Naive thymus-derived CD4-positive, alpha-beta T cell (primary cell): ENCODE measurements at places on chromosomes 4 and X. TPM values are rescaled to one million over a fixed set of nuclear protein-coding genes. Genes with fewer than 3 reads are reported as not detected.

Gene RBM47
- total RNA-seq, result 1.8 TPM

Gene SSX1
- total RNA-seq, result not detected

Gene NOX1
- not detected for total RNA-seq

Gene REPS2
- 6.2 TPM for total RNA-seq

Gene GABRG1
- total RNA-seq, result not detected

Gene SLC10A3
- 16.6 TPM for total RNA-seq

Gene TMPRSS11D
- total RNA-seq, result not detected

Gene SLC6A14
- not detected for total RNA-seq

Gene FAM9B
- not detected for total RNA-seq

Gene PGAM4
- total RNA-seq, result not detected

Gene GAGE12H
- not detected for total RNA-seq

Gene HSFX2
- total RNA-seq, result not detected

Gene GPR173
- not detected for total RNA-seq

Gene CSAG3
- total RNA-seq, result 8.3 and 10.4 TPM in 2 replicates

Gene ABLIM2
- total RNA-seq, result 4.9 TPM

Gene COL25A1
- total RNA-seq, result 0.59 TPM

Gene LRIT3
- total RNA-seq, result 0.17 TPM

Gene RAI2
- total RNA-seq, result not detected in 2 replicates

Gene CDX4
- total RNA-seq, result not detected

Gene XAGE1A
- not detected for total RNA-seq

Gene ZGRF1
- total RNA-seq, result 25.1 and 29.8 TPM in 2 replicates

Gene ODAPH
- not detected for total RNA-seq

Gene MSX1
- total RNA-seq, result not detected

Gene TLR8
- 0.46 TPM for total RNA-seq

Gene YY2
- total RNA-seq, result 0.66 TPM

Gene DKK2
- not detected for total RNA-seq

Gene CT45A3
- total RNA-seq, result not detected

Gene SFRP2
- total RNA-seq, result not detected

Gene ENPEP
- not detected for total RNA-seq

Gene UGT8
- not detected for total RNA-seq

Gene PPBP
- total RNA-seq, result not detected

Gene MAPK10
- not detected in 2 replicates for total RNA-seq

Gene STOX2
- not detected for total RNA-seq

Gene P2RY10
- 63.6 TPM for total RNA-seq

Gene NAP1L3
- 0.23 and 0.89 TPM in 2 replicates for total RNA-seq

Gene TLR2
- total RNA-seq, result 6.6 TPM

Gene FAAH2
- total RNA-seq, result 12.0 TPM
